IPS DF 19.7 (cell line): ENCODE measurements at places on chromosomes 1 and 21.

- no peak for DNase-seq
Observed at GRCh38 chr1:41529621-41530395, 45.3 kb upstream of the EDN2 start.

DNA sequence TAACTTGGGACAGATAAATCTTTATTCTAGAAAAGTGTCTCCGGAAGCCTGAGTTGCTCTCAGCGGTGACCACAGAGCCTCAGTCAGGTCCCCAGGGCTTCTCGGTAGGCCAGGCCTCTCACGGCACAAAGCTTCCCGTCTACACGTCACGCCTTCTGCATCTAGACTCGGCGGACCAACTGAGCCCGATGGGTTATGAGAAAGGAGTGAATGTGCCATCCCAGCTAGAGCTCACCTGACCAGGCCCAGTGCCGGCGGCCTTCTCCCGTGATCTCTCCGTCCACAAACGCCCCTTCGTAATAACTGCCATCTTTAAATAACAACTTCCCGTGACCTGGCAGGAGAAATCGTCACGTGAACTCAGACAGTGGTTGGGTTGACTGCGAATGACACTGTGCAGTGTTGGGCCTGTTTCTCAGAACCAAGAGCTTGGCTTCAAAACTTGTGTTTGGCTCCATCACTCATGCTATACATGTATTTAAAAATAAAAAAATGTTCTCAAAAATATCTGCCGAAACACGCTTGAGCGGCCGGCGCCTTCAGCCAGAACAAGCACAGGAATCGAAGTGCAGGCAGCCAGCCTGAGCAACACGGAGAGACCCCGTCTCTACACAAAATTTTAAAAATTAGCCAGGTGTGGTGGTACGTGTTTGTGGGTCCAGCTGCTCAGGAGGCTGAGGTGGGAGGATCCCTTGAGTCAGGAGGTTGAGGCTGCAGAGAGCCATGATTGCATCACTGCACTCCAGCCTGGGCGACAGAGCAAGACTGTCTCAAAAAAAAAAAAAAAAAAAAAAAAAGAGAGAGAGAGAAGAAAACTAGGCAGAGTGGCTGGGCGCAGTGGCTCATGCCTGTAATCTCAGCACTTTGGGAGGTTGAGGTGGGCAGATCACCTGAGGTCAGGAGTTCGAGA is 3.1 kb downstream of the MORN1 start:
- DNase-seq: no peak

GRCh38 chr1:189500778-189501177 is 976.9 kb downstream of the BRINP3 start:
- DNase-seq: no peak

DNA sequence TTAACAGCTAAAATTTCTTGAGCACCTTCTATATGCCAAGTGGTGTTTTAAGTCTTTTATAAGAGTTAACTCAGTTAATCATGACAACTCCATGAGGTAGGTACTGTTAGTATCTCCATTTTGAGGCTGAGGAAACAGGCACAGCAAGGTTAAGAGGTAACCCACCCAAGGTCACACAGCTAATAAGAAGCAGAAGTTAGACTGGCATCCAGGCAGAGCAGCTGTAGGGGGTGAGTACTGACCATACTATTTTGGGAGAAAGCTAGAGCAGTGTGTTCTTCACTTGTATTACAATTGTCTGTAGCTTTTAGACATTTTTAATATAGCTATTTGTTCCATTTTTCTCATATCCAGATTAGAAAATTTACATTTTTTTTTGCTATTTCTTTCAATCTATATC is 4.8 kb downstream of the ATP6V1G3 start:
- no peak for DNase-seq

- no peak for DNase-seq
Observed at GRCh38 chr1:119724611-119725218, 13.0 kb downstream of the PHGDH start.

DNA sequence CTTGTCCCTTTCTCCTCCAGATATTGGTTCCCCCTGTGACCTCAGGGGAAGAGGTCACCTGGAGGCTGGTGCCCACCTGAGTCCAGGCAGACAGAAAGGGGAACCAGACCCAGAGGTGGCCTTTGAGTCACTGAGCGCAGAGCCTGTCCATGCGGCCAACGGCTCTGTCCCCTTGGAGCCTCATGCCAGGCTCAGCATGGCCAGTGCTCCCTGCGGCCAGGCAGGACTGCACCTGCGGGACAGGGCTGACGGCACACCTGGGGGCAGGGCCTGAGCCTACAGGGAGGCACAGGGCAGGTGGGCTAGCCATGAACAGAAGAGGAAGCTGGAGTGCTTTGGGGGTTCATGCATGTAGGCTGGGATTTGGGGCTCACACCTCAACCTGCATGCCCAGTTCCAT is 2.7 kb downstream of the TNFRSF14 start:
- no peak for DNase-seq

GRCh38 chr1:143698016-143698415 is 273.8 kb downstream of the FAM72C start:
- DNase-seq: no peak

DNA sequence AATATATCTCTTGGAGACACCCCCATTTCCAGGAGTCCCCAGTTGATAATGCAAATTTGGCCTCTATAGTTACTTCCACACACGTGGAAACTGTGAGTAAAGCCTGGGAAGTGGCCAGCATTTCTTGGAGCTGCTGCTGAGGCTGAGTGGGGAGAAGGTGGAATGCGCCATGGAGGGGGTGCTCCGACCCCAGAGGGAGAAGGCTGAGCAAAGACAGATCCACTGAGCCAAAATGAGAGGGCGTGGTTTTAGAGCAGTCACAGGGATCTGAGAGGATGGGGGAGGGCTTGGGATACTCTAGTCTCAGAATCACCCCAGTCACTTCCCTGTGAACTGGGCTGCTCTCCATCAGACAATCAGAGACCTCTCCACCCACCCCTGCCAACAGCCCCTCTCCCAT is 38.7 kb downstream of the TRIM62 start:
- no peak for DNase-seq

- DNase-seq: peak; percentile 15
Observed at GRCh38 chr1:63004868-63005267, 220.9 kb downstream of the ATG4C start.

DNA sequence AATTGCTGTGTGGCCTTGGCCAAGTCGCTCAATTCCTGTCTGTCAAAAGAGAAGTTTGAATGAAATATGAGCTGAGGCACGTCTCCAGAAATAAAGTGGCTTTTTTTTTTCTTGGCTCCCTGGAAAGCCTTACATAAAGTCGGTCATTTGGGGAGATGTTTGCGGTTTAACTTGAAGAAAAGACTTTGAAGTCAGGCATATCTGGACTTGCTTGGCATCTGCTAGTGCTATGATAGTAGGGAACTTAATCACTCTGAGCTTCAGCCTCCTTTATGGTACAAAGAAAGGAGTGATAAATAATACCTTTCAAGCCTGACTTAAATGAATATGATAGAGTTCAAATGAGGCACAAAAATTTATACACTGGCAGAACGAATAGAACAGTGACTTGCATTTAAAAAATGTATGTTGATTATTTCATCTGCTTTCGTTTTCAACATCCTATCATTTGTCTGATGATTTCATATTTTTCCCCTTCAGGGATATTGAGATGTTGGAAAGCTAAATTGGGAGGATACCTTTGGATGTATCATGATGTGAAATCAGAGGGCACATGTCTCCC is 60.2 kb downstream of the FASLG start:
- no peak for DNase-seq

GRCh38 chr1:64192290-64192689 is 11.1 kb upstream of the UBE2U start:
- no peak for DNase-seq
